ENCODE measurements at places on chromosomes 4 and X.

GRCh38 chrX:3393178-3393577 is 46.7 kb upstream of the MXRA5 start:
- DNase-seq = no peak

DNA sequence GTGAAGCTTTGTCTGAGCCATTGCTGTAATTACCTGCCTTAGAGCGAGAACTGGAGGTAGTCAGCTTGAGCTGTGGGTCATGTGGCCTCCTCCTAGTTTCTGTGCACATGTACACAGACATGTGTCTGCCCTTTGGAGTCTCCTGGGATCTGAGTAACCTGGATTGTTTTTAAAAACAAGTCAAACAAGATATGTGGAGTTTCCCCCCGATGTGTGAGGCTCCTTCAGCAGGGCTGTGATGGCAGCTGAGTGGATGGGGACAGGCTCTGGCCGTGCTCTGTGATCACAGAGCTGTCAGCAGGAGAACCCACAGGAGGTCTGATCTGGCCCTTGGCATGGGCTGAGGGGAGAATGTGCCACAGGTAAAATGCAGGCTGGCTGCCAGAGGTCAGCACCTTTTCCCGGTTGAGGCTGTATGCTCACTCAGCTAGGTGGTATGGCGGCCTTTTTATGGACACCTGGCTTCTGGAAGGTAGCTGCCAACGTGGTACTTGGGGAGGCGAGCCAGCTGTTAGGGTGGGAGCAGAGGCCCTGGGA is 38.4 kb downstream of the NOP14 start:
- no peak for DNase-seq

- no peak for DNase-seq
Measured at GRCh38 chr4:6362896-6363295, 93.2 kb downstream of the WFS1 start.

DNA sequence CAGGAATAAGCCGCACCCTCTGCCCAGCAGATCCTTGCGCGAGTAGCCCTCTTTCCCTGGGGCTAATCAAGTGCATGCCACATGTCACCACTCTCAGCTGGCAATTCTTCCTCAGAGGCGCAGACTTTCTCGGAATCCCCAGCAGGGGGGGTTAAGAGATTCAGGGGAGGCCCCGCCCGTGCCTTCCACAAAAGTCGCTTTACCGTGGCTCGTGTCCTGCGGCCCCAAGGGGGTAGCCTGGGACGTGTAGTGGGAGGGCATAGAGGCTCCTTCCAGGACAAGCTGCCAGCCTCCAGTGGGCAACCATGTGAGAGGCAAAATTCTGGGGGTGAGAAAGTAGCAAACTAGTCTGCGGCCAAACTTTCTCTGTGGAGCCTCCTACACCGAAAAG is 652 bp downstream of the SRPX start:
- peak; percentile 41 for DNase-seq

- no peak for DNase-seq
Measured at GRCh38 chrX:117910216-117910615, 206.4 kb downstream of the KLHL13 start.

- no peak for DNase-seq
Measured at GRCh38 chr4:24024605-24025004, 134.8 kb upstream of the PPARGC1A start.

GRCh38 chr4:174340714-174341113 is 57.0 kb downstream of the CEP44 start:
- peak; percentile 32 for DNase-seq

- DNase-seq = no peak
Measured at GRCh38 chr4:7687006-7687405, 252.3 kb upstream of the PSAPL1 start.

DNA sequence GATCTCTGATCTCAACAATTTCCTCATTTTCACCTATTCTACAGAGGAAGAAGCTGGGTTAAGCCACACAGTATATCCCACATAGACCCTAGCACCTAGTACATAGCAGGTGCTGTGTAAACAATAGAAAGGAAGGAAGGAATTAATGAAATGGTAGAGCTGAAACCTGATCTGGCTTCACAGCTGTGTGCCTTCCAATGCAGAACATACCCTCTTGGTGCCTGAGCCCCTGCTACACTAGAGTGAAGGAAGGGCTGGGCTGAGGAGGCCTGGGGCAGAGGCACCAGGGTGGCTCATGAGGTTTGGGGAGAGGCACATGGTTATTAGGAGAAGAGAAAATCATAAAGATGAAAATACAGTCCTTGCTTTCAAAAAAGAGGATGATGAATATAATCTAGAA is 21.3 kb downstream of the LRRC66 start:
- no peak for DNase-seq

DNA sequence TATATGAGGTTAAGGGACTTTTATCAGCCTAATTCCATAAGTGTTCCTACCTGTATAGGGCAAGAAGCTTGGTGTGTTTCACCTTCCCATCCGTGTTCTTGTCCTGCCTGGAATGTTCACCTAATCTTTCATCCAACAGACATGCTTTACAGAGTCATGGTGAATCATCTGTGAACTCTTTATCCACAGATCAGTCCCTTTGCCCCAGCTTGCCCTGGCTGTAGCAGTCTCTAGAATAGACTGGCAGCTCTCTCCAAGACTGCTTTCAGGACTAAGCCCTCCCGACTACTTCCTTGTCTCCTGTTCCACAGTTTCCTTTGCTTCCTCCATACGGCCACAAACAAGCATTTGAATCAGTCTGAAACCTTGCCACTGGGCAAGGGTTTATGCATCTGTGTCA is 177.9 kb upstream of the IL15 start:
- DNase-seq = peak; percentile 22

DNA sequence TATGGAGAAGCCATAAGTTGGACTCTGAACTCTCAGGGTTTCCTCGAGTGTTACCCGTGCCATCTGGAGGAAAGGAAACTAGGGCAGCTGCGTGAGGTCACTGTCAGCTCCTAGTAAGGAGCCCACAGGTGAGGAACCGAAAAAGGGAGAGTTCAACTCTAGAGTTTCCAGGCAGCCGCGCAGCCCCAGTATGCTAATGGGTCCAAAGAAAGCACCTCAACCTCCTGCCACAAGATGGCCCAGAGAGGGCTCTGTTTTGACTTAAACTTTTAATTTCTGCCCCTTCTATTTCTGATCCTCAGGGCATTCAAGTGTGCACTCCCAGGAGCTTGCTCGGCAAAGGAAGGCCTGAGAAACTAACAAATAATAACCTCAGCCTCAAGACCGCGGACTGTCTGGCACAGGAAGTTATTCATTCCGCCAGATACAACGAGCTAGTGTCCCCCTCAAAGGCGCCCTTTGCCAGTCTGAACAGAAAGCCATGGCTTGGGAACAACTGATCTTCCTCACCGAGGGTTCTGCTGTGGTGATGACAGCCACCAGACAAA is 13.9 kb downstream of the SCARB2 start:
- DNase-seq = no peak

GRCh38 chr4:17276776-17277175 is 235.1 kb downstream of the QDPR start:
- peak; percentile 45 for DNase-seq

DNA sequence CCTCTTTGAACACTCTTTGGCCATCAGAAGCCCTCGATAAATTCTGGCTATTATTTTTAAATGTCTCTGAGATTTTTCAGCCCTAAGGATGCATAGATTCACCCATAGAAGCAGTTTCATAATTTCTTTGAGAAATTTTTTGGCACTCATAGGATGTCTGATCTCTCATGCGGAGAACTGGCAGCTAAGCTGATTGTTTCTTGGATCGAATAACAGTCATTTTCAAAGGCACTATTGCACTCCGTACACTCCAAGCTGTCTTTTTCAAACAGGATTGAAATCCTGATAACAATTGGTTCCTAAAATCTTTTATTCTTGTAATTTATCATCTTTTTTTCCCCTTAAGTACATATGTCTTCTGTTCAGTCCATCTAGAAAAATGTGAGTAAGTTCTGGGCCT is 411.9 kb downstream of the SPOCK3 start:
- DNase-seq = no peak

DNA sequence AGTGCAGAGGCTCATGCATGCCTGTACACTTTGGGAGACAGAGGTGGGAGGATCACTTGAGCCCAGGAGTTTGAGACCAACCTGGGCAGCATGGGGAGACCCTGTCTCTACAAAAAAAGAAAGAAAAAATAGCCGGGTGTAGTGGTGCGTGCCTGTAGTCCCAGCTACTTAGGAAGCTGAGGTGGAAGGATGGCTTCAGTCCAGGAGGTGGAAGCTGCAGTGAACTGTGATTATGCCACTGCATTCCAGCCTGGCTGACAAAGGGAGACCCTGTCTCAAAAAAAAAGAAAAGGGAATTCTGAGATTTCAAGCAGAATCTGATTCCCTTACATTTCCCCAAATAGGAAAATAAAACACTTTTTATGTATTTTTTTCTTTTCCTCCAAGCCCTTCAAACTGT is 83.5 kb downstream of the SYNPO2 start:
- DNase-seq = no peak

GRCh38 chrX:17291171-17291900 is 83.7 kb upstream of the NHS start:
- no peak for DNase-seq

DNA sequence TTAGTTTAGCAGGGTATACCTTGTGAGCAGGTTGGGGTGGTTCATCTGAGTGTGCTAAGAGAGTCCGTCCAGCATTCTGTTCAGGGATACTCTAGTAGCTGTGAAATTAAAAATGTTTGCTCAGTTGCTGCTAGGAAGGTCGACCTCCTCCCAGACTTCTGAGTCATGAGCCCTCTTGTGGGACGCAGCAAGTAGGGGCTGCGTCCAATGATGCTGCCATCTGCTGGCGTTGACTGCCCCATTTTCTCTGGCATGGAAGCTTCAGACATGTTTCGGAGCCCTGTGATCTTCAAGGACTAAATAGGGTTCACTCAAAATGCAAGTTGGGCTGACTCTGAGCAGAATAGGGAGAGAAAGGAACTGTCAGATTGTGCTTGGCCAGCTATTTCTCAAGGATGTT is 201.0 kb upstream of the ARSJ start:
- peak; percentile 75 for DNase-seq

GRCh38 chr4:61770456-61770855 is 570.3 kb downstream of the ADGRL3 start:
- no peak for DNase-seq

Measured in HFFc6 (cell line).